ENCODE measurements at places on chromosomes 16 and 17. TPM values are rescaled to one million over a fixed set of nuclear protein-coding genes. Genes with fewer than 3 reads are reported as not detected.

DNA sequence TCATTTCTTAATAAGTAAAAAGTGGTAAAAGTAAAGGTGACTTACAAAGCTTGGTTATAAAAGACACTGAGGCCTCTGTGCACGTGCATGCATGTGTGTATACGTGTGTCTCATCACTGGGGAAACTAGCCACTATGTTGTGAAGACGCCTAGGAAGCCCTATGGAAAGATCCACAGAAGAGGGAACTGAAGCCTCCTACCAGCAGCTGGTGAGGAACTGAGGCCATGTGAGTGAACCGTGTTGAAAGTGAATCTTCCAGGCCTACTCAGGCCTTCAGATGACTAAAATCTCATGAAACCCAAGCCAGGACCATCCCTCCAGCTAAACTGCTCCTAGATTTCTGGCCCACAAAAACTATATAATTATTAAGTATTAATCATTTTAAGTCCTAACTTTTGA lies 23.7 kb downstream of the PHLPP2 start:
- DNase-seq = no peak

GRCh38 chr17:13393841-13394710 lies 207.7 kb downstream of the HS3ST3A1 start:
- no peak for DNase-seq

DNA sequence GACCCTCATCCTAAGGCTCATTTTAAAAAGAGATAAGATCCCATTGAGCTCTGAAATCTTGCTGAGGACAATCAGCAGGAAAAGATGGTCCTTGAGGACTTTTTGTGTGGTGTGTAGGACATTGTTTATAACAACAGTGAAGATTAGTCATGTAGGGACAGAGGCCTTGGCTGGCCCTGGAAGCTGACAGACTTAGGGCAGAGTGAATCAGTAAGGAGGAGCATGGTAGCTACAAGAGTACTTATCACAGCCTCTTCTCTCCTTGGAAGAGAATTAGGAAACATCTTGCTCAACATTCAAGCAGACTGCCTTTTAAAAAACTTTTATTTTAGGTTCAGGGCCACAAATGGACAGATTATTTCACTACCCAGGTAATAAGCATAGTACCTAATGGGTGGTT lies 665.9 kb upstream of the SALL1 start:
- no peak for DNase-seq

DNA sequence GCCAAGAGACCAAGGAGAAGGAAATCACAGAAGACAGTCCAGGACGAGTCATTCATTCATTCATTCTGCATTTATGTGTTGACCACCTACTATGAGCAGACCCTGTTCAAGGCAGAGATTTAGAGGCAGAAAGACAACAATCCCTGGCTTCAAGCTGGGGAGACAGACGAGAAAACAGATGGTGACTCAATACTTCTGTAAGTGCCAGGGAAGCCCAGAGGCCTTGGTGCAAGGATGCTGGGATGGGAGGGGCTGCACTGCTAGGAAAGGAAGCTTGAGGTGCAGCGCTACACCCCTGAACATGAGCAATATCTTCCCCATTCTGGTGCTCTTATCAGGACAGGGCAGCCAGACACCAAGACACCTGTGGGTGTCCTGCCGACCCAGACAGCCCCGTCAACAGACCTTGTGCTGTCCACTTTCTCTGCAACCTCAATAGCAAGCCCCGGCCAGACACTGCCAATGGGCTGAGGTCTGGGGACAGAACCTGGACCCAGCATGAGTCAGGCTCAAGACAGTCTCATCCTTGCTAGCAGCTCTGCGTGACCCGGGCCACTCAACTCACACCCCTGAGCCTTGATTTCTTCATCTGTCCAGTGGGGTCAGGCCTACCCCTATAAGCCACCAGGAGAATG lies 163.5 kb downstream of the COPRS start:
- peak; percentile 61 for DNase-seq

GRCh38 chr17:57678393-57678792 lies 66.7 kb downstream of the CCDC182 start:
- no peak for DNase-seq

DNA sequence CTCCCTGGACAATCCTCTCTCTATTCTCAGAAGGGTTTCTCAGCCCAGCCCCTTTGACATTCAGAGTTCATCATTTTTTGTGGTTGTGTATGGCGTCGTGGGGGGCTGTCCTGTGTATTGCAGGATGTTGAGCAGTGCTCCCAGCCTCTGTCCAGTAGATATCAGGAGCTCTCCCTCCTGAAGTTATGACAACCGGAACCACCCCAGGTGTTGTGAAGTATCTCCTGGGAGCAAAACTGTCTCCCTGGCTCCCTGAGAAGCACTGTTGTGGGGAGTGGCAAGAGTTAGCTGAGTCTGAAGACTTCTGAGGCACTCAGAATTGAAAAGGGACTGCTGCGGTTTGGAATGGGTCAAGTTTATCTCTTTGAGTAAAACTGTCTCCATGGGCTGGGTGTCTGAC lies 55.9 kb upstream of the MGAT5B start:
- no peak for DNase-seq

GRCh38 chr17:43467981-43468581 lies 15.7 kb upstream of the DHX8 start:
- no peak for DNase-seq

NAGS gene
- 2.1 TPM for total RNA-seq

ITGB3 gene
- total RNA-seq = 1.6 TPM

ARHGAP44 gene
- total RNA-seq = 10.9 TPM

RPH3AL gene
- total RNA-seq = 13.5 TPM

FOXF1 gene
- total RNA-seq = 3.4 TPM

ZNF232 gene
- total RNA-seq = 16.2 TPM

TBC1D26 gene
- total RNA-seq = 0.45 TPM
